A549 (cell line): ENCODE measurements at places on chromosomes 4 and X. TPM values are rescaled to one million over a fixed set of nuclear protein-coding genes. Genes with fewer than 3 reads are reported as not detected.
A peak's percentile ranks its signal among the peaks of the same experiment; 100 is the strongest.

DNA sequence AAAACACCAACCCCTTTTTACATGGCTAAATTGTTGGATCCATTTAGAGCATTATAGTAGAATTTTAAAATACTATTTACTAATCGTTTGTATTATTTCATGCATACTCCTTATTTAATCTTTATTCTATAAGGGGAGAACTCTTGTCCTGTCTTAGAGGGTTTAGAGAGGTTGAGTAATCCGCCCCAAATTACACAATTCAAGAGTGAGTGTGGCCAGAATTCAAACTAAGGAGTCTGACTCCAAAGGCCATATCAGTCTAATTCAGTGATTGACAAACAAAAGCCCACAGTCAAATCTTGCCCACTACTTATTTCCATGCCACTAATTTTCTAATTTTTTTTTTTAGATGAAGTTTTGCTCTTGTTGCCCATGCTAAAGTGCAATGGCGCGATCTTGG is 33.7 kb upstream of the NEIL3 start:
- DNase-seq: no peak

CXCR3 gene
- polyA plus RNA-seq: not detected in 3 replicates

GRCh38 chr4:97073194-97073593 is 1070.1 kb downstream of the STPG2 start:
- DNase-seq: no peak

ARHGAP4 gene
- 0.98 to 2.3 TPM (median 1.1 TPM) in 3 replicates for polyA plus RNA-seq

- no peak for DNase-seq
Measured at GRCh38 chr4:52926196-52926974, 64.3 kb downstream of the RASL11B start.

- no peak for DNase-seq
Measured at GRCh38 chr4:76755756-76756155, 142.2 kb downstream of the SOWAHB start.

FAM184B gene
- 0.01 to 0.04 TPM in 2 of 3 replicates, not detected in the other for polyA plus RNA-seq

- DNase-seq: no peak
Measured at GRCh38 chr4:182231496-182231895, 11.7 kb upstream of the TENM3 start.

DNA sequence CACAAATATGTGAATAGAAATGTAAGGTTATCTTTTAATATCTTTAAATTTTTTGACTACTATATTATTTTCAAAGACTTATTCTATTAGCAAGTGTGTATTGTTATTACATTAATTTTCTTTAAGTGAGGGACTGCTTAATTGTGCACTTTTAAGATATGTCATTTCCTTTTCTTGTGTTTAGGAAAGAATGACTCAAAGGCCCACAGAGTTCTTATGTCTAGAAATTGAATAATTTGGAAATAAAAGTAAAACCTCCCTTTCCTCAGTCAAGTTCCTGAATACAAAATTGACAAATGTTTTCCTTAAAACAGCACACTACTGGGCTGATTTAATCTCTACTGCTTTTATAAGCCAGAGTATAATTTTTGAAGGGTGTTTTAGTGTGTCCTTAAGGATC is 169.7 kb downstream of the TMEM47 start:
- no peak for DNase-seq

UGT2B15 gene
- 0.07 to 0.09 TPM (median 0.08 TPM) in 3 replicates for polyA plus RNA-seq

DNA sequence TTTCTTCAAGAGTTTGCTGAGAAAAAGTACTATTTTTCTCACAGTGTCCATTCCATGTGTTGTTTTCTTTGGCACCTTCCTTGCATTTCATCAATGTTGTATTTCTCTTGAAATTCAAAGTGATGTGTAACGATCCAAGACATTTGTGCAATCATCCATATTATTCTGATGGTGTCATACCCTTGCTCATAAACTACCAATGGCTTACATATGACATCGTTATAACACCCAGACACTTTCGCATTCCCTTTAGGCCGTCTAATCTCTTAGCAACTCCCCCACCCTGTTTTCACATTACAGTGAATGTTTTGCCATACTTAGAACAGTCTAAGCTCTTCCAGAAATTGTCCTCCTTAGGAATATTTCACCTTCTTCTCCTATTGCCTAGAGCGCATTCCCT is 1779.0 kb downstream of the PCDH7 start:
- no peak for DNase-seq

GRCh38 chr4:36532670-36533379 is 251.4 kb downstream of the DTHD1 start:
- no peak for DNase-seq

TEX13D gene
- not detected in 3 replicates for polyA plus RNA-seq

DNA sequence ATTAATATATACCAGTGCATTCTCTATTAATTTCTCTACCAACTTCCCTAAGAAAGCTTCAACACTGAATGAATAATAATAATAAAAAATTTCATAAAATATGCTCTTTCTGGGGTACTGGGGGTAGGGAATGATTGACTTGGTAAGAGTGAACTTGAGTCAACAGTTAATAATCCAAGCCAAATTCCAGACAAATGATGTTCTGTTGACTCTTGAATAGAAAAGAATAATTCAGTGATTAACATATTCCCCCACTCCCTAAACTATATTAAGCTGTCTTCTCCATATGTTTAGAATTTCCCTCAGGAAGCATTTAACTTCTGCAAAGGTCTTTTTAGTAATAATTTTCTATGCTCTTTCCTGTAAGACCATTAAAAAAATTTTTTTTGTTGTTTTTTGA is 12.3 kb downstream of the PGRMC2 start:
- peak; percentile 30 for DNase-seq

NEXMIF gene
- polyA plus RNA-seq: 0.01 to 0.07 TPM in 2 of 3 replicates, not detected in the other

GRCh38 chr4:36317721-36318120 is 36.3 kb downstream of the DTHD1 start:
- DNase-seq: no peak

GRCh38 chr4:123352240-123352945 is 44.2 kb upstream of the SPRY1 start:
- DNase-seq: no peak

GRCh38 chrX:72349190-72349589 is 43.5 kb upstream of the CITED1 start:
- DNase-seq: no peak
